Left ventricle myocardium inferior (tissue), 1 donor: ENCODE measurements at places on chromosomes 13 and 19. TPM values are rescaled to one million over a fixed set of nuclear protein-coding genes. Genes with fewer than 3 reads are reported as not detected.

- no peak overlapping the region for H3K27ac ChIP-seq
- H3K4me3 ChIP-seq, result no peak overlapping the region
- H3K4me1 ChIP-seq, result peaks cover 27% of the 10 kb centered on the region
- DNase-seq, result no peak
- H3K27me3 ChIP-seq, result no peaks in the 10 kb centered on the region
- H3K36me3 ChIP-seq, result no peaks in the 10 kb centered on the region
Measured at GRCh38 chr19:2986951-2987524, 9.7 kb downstream of the TLE6 start.

The LILRB1 gene
- total RNA-seq, result 1.5 TPM

- no peaks in the 10 kb centered on the region for H3K27me3 ChIP-seq
- DNase-seq, result no peak
- H3K36me3 ChIP-seq, result no peaks in the 10 kb centered on the region
- peak overlapping the region; percentile 39 for H3K27ac ChIP-seq
- H3K4me1 ChIP-seq, result peaks cover 8% of the 10 kb centered on the region
Measured at GRCh38 chr13:97474349-97474980, 40.5 kb downstream of the RAP2A start.

- H3K4me1 ChIP-seq, result peaks cover 12% of the 10 kb centered on the region
- no peak overlapping the region for H3K27ac ChIP-seq
- no peak for DNase-seq
- peak overlapping the region; percentile 39 for H3K4me3 ChIP-seq
Measured at GRCh38 chr19:4597975-4598671, 38.6 kb upstream of the SEMA6B start.

DNA sequence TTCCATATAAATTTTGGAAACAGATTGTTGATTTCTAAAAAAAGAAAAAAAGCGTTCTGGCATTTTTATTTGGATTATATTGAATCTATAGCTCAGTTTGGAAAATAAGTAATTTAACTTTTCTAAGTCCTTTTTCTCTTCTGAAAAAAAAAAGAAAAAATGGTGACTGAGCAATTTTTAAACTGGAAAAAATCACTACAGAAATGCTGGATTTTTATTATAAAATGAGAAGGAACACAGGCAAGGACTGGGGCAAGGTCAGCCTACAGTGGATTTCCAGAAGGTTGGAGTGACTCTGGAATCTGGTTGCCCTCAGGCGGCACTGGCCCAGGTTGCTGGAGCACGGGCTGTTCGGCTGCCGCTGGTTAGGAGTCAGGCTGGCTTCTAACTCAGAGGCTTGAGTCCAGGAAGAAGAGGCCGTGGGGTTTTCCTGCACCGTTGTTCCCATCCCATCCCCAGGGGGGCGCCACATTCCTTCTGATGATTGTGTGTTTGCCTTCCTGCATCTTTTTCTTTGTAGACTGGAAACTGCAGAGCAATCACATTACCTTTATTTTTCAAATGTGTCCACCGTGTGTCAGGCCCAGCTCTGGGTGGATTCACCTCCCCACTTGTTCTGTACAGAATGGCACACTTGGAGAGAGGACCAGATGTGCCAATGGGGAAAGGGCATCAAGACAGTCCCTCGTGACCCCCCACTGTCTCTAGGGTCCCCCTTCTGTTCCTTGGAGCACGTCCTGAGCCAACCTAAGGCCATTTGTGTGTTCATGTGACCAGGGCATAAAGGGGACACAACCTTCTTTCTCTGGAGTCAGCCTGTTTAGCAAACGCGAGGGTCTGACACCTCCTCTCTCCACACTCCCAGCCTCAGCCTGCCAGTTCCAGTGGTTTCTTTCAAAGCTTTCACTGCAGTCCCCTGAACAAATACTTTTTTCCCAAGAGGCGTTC is 44.5 kb upstream of the GTF3A start:
- H3K4me1 ChIP-seq, result no peaks in the 10 kb centered on the region
- H3K27me3 ChIP-seq, result peaks cover 43% of the 10 kb centered on the region
- no peak overlapping the region for H3K27ac ChIP-seq
- peak; percentile 36 for DNase-seq

DNA sequence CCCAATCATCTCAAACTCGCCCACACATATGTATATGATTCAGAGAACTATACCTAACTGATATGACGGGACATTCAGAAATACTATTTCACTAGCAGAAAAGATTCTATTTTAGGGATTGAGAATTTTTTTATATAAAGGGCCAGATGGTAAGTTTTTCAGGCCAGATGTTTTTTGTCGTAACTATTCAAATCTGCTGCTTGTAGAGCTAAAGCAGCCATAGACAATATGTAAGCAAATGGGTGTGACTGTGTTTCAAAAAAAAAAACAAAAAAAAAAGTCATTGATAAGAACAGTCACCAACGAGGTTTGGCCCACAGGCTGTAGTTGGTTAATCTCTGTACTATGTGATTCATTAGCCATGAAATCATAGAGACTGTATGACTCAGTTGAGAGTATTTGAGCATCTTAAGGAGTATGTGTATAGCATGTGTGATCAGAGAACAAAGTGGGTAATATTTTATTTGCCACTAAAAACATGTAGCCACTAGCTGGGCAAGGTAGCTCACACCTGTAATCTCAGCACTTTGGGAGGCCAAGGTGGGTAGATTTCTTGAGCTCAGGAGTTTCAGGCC is 2724.7 kb downstream of the PCDH9 start:
- no peak overlapping the region for H3K4me3 ChIP-seq
- DNase-seq, result no peak
- H3K27ac ChIP-seq, result no peak overlapping the region
- H3K27me3 ChIP-seq, result no peaks in the 10 kb centered on the region

The KLK12 gene
- not detected for total RNA-seq

The NLRP4 gene
- total RNA-seq, result not detected

- H3K4me3 ChIP-seq, result no peak overlapping the region
- H3K36me3 ChIP-seq, result peaks cover 27% of the 10 kb centered on the region
- no peak for DNase-seq
- H3K27ac ChIP-seq, result no peak overlapping the region
- no peaks in the 10 kb centered on the region for H3K4me1 ChIP-seq
Measured at GRCh38 chr13:20609145-20609544, 42.2 kb downstream of the IFT88 start.

The BCL2L12 gene
- total RNA-seq, result 11.4 TPM

The ZNF442 gene
- 3.4 TPM for total RNA-seq

The SYCN gene
- not detected for total RNA-seq

- H3K36me3 ChIP-seq, result no peaks in the 10 kb centered on the region
- H3K4me1 ChIP-seq, result peaks cover 9% of the 10 kb centered on the region
- DNase-seq, result no peak
- no peak overlapping the region for H3K4me3 ChIP-seq
- no peak overlapping the region for H3K27ac ChIP-seq
Measured at GRCh38 chr19:48673436-48674100, 751 bp upstream of the NTN5 start.

DNA sequence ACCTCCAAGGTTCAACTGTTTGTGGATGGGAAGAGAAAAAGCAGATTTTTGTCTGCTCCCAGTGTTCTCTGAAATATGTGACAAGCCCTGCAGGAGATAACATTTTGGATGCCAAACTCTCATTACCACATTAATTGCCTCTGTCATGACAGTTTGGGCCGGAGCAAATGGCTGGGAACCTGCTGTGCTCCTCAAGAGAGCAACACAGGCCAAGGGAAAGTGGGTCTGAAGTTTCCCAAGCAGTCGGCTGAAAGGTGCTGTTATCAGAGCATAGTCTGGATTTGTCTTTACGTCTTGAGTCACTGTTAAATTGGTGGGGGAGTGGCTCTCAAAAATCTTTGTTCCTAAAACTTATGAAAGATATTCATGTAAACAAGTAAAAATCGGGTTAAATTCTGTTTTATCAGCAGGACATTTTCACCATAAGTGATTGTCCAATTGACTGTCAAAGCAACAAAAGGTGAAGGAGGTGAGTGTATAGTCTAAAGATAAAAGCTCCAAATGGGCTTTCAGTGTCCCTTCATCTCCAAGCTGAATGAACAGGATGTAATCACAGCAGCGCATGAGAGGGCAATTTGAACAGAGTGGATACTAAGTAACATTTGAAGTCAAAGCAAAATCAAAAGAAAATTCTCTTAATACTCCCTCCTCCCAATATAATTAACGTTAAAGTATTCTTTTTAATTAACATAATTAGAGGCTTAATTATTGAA is 844.8 kb downstream of the PCDH17 start:
- H3K4me1 ChIP-seq, result no peaks in the 10 kb centered on the region
- no peak overlapping the region for H3K4me3 ChIP-seq
- DNase-seq, result no peak
- no peaks in the 10 kb centered on the region for H3K27me3 ChIP-seq
- no peak overlapping the region for H3K27ac ChIP-seq
- H3K36me3 ChIP-seq, result no peaks in the 10 kb centered on the region

DNA sequence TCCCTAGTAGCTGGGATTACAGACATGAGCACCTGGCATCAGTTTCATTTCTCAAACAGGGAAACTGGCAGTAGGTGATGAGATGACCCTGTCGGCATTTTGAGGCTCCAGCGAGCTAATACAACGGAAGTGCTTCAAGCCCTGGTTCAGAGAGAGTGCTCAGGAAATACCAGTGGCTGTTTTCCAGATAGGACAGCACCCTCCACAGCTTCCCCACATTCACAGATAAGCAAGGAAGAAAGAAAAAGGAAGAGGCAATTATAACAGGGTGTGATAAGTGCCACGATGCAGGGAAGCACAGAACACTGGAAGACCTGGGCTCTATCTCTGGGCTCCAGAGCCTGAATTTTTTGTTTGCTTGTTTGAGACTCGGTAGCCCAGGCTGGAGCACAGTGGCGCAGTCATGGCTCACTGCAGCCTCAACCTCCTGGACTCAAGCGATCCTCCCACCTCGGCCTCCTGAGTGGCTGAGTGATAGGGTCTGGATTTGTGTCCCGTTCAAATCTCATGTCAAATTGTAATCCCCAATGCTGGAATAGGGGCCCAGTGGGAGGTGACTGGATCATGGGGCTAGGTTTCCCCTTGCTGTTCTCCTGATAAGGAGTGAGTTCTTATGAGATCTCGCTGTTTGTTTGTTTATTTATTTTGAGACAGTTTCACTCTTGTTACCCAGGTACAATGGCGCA is 43.5 kb downstream of the PIN1 start:
- H3K36me3 ChIP-seq, result no peaks in the 10 kb centered on the region
- DNase-seq, result no peak
- H3K27ac ChIP-seq, result no peak overlapping the region
- no peak overlapping the region for H3K4me3 ChIP-seq
- no peaks in the 10 kb centered on the region for H3K4me1 ChIP-seq
- peaks cover 57% of the 10 kb centered on the region for H3K27me3 ChIP-seq

DNA sequence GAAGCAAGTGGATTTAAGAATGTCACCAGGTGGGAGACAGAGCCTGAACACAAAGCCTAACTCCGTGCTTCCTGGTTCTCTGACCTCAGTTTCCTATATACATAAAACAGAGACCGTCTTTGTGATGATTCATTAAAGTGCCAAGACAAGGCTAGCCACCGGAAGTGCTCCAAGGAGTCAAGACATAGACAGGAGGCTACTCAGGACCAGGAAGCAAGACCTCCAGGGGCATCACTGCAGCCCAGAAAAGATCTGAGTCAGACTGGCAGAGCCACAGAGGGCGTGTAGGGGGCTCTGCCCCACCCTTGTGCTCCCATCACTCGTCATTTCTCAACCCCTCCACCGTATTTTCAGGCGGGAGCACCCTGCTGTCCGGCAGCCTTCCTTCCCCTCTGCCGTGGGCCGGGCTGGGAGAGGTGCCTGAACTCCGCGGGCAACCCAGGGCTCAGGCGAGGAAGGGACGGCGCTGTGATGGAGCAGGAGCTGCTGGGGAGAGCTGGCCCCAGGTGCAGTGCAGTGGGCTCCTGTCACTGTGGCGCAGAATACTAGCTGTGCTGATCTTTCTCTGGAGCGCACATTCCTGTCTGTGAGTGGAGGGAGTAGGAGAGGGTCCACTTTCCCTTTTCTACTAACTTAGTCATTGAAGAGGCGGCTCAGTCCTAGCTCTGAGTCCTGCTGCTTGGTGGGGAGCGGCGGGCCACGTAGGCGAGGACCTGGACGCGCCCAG is 134.7 kb upstream of the GPR12 start:
- peaks cover 72% of the 10 kb centered on the region for H3K27me3 ChIP-seq
- no peak overlapping the region for H3K27ac ChIP-seq
- H3K4me1 ChIP-seq, result no peaks in the 10 kb centered on the region
- no peak overlapping the region for H3K4me3 ChIP-seq
- no peaks in the 10 kb centered on the region for H3K36me3 ChIP-seq
- no peak for DNase-seq

DNA sequence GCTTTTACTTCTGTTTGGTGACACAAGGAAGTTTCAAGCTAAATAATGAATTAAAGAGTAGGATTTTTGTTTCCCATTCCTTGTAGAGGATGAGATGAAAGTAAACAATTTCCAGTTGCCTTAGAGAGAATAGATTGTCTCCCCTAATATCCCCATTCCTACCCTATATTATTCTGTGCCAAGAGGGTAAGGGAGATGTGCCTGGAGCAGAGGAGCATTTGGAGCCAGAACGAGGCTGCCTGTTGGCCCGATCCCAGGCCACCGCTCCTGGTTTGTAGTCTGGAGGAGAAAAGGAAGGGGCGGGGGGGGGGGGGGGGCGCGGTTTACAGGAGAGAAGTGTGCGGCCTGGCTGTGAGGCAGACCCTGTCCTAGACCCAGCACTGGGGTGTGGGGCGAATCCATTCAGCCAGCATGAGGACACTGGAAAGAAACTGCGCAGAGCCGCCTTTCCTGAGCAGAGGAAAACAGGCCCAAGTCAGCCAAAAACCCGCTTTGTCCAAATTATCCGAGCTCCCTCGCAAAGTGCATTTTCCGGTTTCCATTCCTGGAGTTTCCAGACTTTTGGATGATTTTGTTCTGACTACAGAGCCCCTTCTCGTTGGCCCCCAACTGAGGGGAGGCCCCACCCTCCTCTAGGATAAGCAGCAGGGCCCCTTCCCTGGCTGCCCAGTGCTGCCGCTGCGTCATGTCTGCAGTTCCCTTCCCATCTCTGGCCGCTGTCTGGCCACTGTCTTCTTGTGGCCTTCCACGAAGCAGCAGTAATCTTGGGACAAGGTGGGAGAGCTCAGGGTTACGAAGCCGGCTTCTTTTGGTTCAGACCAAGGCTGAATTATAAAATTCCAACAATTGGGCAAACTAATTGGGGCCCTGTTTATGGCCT is 23.0 kb downstream of the NFIX start:
- H3K4me3 ChIP-seq, result peak overlapping the region; percentile 44
- H3K36me3 ChIP-seq, result no peaks in the 10 kb centered on the region
- peak; percentile 79 for DNase-seq
- no peaks in the 10 kb centered on the region for H3K27me3 ChIP-seq
- H3K27ac ChIP-seq, result peak overlapping the region; percentile 94

The IZUMO2 gene
- total RNA-seq, result not detected

DNA sequence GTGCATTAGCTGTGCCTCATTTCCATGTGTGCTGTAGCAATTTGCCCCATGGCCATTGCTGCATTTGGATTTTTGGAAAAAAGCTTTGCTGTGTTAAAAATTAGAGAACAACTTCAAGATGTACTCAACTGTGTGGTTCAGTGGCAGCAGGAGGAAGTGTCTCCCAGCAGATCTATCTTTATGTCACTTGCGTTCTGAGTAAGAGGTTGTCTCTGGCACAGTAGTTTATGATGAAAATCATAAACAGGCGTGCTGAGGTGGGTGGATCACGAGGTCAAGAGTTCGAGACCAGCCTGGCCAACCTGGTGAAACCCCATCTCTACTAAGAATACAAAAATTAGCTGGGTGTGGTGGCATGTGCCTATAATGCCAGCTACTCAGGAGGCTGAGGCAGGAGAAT is 29.0 kb upstream of the RNF17 start:
- H3K4me1 ChIP-seq, result no peaks in the 10 kb centered on the region
- no peaks in the 10 kb centered on the region for H3K36me3 ChIP-seq
- no peaks in the 10 kb centered on the region for H3K27me3 ChIP-seq
- no peak for DNase-seq
